ENCODE measurements at places on chromosomes 4 and X.

DNA sequence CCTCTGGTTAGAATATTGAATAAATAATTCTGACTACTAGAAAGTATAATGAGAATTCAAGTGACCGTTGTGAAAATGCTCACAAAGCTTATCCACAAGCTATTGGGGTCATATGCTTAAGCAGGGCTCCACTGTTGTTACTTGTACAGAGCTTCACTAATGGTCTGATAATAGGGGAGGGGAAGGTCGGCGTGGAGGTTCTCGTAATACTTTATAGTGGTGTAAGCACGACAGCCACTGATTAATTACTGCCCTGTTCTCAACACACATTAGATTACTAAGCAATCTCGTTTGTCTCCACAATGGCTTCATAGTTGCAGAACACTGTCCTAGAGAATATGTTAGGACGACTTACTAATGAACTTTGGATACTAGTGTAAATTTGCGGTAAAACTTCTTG is 11.6 kb downstream of the UNC5C start:
- no peak for DNase-seq

DNA sequence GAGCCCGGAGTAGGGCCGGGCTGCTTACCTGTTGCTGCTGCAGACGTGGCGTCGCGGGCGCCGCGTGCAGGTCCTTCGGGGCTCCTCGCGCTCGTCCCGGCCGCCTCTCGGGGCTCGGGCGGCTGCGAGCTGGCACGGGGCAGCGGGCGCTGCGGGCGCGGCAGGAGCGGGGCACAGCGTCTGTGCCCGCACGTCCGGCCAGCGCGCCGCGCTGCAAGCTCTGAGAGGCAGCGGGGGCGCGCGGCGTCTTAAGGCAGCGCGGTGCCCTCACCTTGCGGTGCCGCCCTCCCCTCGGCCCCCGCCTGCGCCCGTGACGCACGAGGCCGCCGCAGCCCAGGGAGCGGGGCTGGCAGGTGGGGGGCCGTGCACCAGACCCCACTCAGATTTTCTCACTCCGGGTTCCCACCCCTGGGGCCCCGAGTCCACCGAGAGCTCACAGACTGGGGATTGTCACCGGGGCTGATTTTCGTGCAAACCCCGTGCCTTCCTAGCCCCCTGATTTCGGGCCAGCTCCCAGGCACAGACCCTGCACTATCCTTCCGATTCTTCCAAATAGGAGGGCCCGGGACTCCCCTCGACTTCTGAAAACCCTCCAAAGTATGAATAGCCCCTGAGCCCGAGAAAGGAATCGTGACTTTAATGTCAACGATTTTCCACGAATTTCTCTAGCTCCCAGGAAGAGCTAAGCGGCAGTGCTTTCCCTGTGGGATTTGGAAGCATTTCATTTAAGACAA is at the start of gene GPR101:
Gene GPR101, minus strand, starts transcription at position 222 of the 734 bp plus-strand sequence. CDS start 2,321 bp downstream, outside the sequence.
- no peak for DNase-seq

- DNase-seq = no peak
These were observed 100.7 kb upstream of the PTPN13 start for GRCh38 chr4:86493460-86493859.

GRCh38 chr4:94803181-94803580 is 45.4 kb downstream of the BMPR1B start:
- DNase-seq = no peak

DNA sequence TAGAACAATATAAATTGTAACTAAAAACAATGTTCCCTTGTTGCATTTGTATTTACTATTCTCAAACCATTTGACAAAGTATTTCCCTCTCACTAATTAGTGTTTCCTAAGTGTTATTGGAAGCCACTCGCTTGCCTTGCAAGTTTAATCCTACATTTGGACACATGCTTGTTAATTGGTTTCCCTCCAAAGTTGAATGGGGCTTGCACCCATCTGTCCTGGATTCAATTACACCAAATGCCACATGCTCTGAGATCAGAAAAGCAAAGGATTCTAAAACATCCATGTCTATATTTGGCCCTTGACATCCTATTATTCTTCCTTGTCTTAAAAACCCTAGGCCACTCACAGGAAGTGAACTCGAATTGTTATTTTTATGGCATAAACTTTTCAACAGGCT is 146.6 kb downstream of the AMELX start:
- DNase-seq = no peak
